ENCODE measurements at places on chromosomes 1 and 21.
A peak's percentile ranks its signal among the peaks of the same experiment; 100 is the strongest.

DNA sequence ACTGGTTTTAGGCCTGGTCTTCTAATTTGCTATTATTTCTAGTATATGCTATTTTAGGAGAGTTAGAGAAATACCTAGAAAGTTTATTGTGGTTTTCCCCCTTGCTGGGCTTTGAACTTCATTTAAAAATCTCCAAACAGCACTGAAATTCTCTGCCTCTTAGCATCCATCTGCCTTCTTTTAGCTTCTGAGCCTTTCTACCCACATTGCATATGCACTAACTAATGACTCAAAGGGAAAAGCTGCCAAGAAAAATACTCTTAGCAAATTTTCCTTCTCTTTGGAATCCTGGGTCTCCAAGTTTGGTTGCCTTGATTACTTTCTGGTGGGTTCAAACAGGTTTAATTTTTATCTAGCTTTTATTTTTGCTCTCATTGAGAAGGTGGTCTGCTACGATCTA, 408.4 kb upstream of the PTBP2 start:
- DNase-seq: no peak

DNA sequence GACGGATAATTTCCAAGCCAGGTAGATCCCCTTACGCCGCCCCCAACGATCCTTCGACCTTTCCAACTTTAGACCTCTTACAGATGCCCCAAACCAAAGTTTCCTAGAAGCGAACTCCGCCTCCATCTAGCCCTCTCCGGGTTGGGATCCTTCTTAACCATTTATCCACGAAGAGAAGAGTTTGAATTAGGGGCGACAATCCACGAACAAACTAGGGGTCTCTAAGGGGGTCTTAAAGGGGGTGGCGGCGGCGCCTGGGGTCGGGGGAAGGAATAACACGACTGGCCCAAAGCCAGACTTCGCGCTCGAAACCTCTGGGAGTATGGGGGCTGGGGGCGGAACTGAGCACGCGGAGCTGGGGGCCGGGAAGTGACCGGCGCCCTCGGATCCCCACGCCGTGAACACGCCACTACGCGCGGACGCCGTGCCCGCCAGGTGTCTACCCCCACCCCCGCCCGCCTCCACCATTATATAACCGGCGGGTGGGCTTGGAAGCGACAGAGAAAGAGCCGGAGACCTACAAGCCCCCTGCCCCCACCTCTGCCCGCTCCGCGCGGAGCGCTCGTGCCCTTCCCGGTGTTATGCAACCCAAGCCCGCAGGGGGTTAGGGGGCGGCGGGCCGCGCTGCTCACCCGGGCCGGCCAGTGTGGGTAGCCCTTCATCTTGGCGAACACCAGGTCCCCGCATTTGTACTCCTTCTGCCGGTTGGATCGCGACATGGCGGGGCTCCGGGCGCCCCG, 594 bp downstream of the HDGF start:
- no peak for DNase-seq

GRCh38 chr21:35170244-35170643, 121.1 kb upstream of the RUNX1 start:
- no peak for DNase-seq

GRCh38 chr1:76669624-76670315, 197.5 kb upstream of the ST6GALNAC5 start:
- no peak for DNase-seq

GRCh38 chr1:163227126-163227525, 24.4 kb upstream of the RGS5 start:
- DNase-seq: no peak

DNA sequence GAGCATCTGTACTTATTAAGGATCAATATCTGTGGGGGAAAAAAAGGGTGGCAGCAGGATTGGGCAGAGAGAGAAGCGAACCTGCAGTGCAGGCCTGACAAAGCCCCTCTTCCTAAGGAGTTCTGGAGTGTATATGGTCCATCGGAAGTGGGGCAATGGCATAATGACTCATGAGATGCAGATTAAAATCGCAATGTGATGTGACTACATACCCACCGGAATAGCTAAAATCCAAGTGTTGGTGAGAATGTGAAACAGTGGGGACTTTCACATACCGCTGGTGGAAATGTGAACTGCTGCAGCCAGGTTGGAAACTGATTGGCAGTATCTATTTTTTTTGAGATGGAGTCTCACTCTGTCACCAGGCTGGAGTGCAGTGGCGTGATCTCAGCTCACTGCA, 8.2 kb upstream of the CREG1 start:
- DNase-seq: no peak

- DNase-seq: no peak
Observed at GRCh38 chr1:58885998-58886397, 102.2 kb upstream of the JUN start.

GRCh38 chr1:40740039-40740996, 43.3 kb upstream of the KCNQ4 start:
- no peak for DNase-seq

DNA sequence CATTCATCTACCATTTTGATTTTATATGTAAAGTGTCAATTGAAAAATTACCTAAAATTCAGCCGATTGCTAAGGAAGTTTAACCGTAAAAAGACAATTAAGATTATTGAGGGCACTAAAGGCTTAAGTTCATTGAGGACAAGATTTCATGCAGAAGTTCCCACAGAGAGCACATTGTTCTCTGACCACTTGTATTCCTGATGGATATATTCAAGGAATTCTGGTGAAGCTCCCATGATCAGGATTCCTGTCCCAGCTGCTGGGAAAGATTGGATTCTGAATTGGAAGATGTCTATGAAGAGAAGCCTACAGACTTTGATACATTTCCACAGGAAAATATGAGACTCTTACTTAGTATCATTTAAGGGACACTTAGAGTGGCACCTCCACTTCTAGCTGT, 209.2 kb upstream of the KCTD3 start:
- no peak for DNase-seq

DNA sequence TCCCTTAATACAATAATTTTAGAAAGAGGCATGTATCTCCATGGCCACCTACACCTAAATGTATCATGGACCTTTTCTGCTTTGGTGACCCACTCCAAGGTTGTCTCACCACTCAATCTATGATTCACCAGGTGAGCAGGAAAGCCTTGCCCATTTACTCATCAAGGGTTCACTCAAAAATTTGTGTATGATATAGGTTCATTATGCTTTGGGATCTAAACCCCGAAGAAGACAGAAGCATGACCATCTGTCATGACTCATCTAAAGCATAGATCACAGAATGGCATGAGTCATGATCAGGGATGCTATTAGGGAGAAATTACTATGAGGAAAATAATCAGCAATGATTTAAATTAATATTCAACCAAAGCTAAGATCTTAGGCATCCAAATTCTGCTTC, 38.5 kb downstream of the PYHIN1 start:
- no peak for DNase-seq

DNA sequence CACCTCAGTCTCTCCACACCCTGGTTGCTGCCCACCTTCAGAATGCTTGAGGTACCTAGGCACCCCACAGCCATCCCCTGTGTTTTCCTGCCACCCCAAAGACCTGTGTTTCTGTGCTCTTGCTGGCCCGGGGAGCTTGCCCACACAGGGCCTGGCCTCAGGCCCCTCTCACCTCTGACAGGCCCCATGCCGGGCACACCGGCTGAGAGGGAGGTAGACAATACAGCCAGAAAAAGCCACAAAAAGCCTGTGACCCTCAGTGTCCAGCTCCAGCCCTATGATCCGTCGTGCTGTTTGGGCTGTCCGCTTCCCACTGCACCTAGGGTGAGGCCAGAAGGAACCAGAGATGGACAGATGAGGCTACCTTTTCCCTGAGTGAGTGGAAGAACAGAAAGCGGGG, 11.4 kb downstream of the SEMA6C start:
- DNase-seq: no peak

- DNase-seq: no peak
Observed at GRCh38 chr21:32378956-32379355, 13.9 kb downstream of the URB1 start.

- DNase-seq: no peak
Observed at GRCh38 chr1:93591676-93592550, 89.7 kb downstream of the BCAR3 start.

DNA sequence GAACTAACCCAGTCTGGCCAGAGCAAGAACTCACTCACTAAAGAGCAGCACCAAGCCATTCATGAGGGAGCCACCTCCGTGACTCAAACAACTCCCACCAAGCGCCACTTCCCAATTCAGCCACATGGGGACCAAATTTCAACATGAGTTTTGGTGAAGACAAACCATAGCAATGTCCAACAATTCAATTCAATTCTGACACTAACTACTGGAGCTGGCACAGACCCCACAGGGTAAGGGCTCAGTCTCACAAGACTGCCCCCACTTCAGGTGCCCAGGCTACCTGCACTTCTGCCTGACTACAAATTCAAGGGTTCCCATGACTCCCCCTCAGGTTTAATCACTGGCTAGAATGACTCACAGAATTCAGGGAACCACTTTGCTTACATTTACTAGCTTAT, 48.8 kb upstream of the RAP1A start:
- no peak for DNase-seq

GRCh38 chr1:79711001-79711431, 704.5 kb upstream of the ADGRL4 start:
- DNase-seq: no peak

- no peak for DNase-seq
Observed at GRCh38 chr1:63873751-63874150, 99.9 kb downstream of the ROR1 start.

GRCh38 chr1:8465013-8465412, 147.1 kb downstream of the SLC45A1 start:
- no peak for DNase-seq

DNA sequence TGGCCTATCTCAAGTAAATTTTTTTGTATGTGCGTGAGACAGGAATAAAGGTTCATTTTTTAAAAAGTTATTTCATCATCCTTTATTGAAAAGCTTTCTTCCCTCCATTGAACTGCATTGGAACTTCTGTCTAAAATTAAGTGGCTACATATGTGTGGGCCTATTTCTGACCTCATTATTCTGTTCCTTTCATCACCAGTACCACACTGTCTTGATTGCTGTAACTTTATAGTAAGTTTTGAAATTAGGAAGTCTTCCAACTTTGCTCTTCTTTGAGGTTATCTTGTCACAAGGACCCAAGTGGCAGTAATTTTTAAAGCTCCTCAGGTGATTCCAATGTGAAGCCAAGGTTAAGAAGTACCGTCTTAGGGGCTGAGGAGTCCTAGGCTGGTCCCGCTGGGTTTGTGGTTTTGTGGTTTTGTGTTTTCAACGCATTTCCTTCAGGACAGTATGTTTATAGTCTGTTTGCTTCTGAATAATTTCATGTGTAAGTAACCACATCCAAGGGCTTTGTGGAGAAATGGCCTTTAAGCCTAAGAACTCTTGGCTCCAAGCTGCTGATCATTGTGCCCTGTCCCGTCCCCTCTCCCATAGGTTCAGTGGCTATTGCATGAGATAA, 12.4 kb upstream of the SCAF4 start:
- DNase-seq: peak; percentile 27

DNA sequence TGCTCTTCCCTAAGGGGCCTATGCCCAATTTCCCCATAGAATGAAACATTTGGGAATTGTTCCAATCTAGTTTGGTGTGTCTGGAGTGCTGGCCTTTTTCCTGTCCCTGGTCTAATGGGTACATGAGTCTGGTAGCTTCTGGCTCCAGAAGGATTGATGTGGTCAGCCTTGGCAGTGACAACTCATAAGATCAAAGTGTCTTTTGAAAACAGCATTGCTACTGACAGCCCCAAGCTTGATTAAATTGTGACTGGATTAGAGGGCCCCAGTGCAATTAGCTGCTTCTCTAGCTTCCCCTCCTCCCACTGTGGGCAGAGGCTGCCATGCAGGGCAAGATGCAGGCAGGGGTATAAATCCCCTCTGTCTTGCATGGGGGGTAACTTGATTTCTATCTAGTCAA, 130.9 kb downstream of the UCK2 start:
- no peak for DNase-seq

GRCh38 chr21:25735646-25736597, 1.1 kb downstream of the GABPA start:
- DNase-seq: peak; percentile 70

DNA sequence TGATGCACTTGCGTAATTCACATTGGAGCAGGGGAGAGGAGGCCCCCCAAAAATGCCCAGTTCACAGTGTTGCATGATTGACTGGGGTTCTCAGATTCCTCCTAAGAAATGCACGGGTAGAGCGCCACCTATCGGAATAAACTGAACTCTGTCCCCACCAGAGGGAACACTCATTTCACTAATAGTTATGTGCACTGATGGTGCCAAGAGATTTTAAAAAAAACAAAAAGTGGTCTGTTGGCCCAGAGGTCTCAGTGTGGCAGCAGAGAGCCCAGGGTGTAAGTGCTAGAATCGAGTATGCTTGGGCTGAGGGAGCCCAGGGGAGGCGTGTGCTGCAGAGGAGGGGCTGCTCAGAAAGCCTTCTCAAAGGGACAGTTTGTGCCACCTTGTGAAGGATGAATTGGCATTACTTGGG, 6.9 kb downstream of the PINK1 start:
- DNase-seq: peak; percentile 10

GRCh38 chr1:185096531-185096930, 51.2 kb downstream of the RNF2 start:
- DNase-seq: no peak

DNA sequence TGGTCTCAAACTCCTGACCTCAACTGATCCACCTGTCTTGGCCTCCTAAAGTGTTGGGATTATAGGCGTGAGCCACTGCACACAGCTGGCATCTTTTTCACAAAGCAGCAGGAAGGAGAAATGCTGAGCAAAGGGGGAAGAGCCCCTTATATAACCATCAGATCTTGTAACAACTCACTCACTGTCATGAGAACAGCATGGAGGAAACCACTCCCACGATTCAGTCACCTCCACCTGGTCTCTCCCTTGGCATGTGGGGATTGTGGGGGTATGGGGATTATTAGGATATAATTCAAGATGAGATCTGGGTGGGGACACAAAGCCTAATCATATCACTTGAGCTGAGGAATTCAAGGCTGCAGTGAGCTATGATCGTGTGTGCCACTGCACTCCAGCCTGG, 3.0 kb upstream of the MFSD2A start:
- no peak for DNase-seq

DNA sequence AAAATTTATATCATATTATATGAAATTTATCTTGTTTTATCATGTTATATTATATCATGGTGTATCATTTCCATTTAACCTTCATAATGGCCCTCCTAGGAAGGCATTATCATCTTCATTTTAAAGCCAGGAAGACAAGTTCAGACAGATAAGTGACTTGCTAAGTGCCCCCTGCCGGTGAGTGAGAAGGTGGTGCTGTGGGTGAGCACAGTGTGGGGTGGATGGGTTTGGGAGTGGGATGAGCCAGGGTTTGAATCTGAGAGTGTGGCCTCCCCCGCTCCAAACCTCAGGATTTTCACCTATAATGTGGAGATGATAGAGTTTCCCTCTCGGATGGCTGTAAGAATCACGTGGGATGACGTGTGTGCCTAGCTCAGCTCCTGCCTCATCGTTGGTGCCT, 108.7 kb upstream of the IGSF21 start:
- no peak for DNase-seq

DNA sequence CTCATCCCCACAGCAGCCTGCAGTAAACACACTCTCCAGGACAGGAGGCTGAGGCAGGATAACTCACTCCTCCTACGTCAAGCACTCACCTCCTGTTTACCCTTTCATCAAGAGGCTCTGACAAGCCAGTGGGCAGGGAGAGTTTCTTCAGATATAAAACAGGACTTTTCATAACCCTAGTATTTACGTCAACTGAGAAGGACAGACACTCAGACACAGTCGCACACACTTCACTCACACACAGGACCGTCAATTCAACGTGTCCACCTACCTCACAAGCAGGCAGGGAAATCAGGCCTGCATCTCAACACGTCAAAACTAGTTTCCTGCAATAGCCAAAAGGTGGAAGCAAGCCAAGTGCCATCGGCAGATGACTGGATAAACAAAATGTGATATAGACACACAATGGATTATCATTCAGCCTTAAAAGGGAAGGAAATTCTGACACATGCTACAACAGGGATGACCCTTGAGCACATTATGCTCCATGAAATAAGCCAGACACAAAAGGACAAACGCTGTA, 48.6 kb downstream of the ITPKB start:
- no peak for DNase-seq

Measured in GF-D8 (cell line).